ENCODE measurements at places on chromosomes 2 and 18. TPM values are rescaled to one million over a fixed set of nuclear protein-coding genes. Genes with fewer than 3 reads are reported as not detected.

The MYL12B gene
- 692 TPM for total RNA-seq

The CHRND gene
- not detected for total RNA-seq

The KLHL41 gene
- total RNA-seq = 0.28 TPM

The FNDC4 gene
- total RNA-seq = 7.3 TPM

The SH3RF3 gene
- total RNA-seq = 3.4 TPM

The CFC1 gene
- total RNA-seq = not detected

The MTCL1 gene
- total RNA-seq = 38.6 TPM

The SALL3 gene
- total RNA-seq = not detected

The TLX2 gene
- not detected for total RNA-seq
